ENCODE measurements at places on chromosomes 12 and 14.
A peak's percentile ranks its signal among the peaks of the same experiment; 100 is the strongest.

DNA sequence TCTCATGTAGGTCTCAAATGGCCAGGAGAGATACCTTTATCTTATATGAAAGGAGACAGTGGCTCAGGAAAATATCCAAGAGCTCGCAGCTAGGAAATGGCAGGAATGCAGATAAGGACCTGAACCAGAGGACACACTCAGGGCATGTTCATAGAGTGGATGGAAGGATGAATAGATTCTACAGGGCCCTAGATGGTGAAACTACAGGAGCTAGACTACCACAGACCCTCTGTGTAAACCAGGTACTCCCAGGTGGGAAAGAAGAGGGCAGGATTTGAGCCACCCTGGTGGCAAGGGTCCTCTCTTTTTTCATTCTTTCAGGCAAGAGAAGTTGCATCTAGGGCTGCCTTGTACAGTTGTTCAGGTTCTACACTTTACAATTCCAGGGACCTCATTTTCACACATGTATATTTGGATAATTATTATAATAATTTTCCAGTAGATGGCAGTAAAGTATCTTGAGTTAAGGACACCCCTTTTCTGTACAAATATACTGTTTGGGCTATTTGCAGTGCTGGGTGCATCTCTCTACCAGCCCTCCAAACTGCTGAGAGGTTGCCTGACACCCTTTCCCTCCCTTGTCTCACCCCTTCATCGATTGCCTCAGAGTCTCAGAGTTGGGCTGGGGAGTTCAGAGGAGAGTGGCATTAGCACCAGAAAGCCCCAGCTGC lies 10.5 kb upstream of the ZDHHC22 start:
- DNase-seq, result no peak

DNA sequence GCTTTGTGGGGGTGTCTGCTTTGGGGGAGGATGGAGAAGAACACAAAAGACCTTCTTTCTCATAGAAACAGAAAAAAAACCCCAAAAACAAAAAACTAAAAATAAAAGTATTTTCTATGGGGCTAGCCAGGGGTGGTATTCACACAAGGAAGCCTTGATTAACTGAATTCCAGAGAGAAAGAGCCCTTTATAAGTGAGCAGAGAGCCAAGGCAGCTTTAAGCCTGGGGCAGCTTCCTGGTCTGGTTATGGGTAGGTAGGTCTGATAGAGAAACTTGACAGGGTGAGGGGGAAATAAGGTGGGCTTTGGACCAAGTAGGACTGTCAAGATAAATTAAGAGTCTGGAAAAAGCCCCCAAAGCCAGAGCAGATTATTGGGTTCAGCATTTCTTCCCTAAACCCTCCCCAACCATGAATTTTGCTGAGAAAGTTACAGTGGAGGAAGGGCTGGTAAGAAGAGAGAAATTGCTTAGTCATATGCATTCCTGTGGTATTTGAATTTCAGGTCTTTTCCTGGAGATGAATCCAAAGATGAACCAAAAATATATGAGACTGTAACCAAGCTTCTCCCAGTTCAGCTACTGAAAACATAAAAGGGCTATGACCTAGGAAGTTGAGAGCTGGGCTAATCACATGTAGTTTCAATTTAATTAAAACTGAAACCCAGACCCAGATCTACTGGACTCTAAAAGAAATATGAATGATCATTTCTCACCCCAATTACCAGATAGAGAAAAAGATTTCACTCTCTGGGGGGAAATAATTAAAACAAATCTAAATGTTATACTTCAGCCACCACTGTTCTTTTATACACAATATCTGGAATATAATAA lies 144.8 kb downstream of the TBC1D30 start:
- DNase-seq, result no peak

DNA sequence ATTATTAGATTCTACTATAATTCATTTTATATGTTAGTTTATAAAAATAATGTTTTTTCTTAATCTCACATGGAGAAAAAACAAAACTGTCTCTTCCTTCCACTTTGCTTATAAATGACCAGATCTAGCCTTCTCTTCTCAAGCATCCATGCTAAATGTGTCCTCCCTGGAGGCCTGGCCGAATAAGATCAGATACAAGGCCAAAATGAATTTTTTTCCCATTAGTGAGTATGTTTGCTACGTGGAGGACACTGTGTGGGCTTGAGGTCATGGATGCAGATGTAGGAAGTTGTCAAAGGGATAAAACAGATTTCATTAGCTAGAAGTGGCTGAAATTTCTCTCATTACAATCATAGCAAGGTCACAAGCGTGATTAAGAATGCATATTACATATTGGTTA lies 1244.9 kb upstream of the SEL1L start:
- DNase-seq, result no peak

- DNase-seq, result peak; percentile 87
Observed at GRCh38 chr12:124543052-124543589, 24.3 kb downstream of the NCOR2 start.

- no peak for DNase-seq
Observed at GRCh38 chr12:69898236-69898635, 73.2 kb downstream of the MYRFL start.

GRCh38 chr12:153080-153746 lies 60.7 kb downstream of the SLC6A12 start:
- peak; percentile 85 for DNase-seq

DNA sequence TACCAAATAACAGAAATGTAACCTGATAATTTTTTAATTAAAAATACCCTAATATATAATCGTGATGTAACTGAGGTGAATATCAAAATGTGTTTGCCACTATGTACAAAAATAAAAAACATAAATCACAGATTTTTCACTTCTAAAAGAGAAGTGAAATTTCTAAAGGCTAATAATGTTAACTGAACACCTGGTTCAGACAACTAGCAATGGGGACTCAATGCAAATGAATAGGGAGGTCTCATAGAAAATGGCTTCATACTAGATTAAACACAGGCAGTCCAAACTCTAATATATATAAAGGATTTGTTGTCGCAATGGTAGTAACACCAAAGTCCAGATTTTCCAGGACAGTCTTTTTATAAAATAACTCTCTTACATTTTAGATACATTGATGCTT lies 365.4 kb upstream of the ATP2B1 start:
- no peak for DNase-seq

DNA sequence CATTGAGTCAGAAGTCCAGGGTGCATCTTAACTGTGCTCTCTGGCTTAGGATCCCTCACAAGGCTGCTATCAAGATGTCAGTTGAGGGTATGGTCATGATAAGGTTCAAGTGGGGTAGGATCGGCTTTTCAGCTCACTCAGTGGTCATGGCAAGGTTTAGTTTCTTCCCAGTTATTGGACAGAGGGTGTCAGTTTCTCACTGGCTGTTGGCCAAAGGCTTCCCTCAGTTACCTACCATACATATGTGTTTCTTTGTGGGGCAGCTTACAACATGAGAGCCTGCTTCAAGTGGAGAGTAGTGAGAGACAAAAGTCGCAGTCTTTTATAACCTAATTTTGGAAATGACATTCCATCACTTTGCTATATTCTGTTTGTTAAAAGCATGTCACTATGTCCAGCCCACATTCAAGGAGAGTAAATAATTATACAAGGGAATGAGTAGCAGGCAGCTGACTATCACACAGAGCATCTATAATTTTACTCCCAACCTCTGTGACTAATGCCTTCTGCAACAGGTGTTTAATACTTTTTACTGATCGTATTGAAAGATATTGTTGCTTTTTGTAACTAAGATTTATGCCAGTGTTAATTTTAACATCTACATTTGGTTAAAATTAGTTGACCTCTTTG lies 572.8 kb upstream of the FBXO33 start:
- no peak for DNase-seq

DNA sequence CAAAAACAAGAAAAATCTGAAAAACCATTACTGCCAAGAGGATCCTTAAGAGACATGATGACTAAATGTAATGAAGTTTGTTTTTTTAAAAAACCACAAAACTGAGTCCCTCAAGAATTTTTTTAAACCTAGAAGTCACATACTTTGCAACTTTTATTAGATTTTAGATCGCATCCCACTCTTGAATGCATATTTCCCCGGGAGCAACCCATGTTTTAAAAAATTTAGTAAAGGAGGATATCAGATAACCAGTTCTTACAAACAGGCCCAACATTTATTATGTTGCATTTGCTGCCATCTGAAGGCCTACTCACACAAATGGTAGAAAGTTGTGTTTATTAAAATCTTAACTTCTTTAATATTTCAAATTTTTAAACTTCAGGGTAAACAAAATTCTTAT lies 44.3 kb upstream of the CCT2 start:
- DNase-seq, result no peak

- DNase-seq, result peak; percentile 51
Observed at GRCh38 chr14:75147423-75148071, 20.7 kb upstream of the NEK9 start.

GRCh38 chr12:127429551-127430285 lies 837.3 kb upstream of the TMEM132C start:
- no peak for DNase-seq

DNA sequence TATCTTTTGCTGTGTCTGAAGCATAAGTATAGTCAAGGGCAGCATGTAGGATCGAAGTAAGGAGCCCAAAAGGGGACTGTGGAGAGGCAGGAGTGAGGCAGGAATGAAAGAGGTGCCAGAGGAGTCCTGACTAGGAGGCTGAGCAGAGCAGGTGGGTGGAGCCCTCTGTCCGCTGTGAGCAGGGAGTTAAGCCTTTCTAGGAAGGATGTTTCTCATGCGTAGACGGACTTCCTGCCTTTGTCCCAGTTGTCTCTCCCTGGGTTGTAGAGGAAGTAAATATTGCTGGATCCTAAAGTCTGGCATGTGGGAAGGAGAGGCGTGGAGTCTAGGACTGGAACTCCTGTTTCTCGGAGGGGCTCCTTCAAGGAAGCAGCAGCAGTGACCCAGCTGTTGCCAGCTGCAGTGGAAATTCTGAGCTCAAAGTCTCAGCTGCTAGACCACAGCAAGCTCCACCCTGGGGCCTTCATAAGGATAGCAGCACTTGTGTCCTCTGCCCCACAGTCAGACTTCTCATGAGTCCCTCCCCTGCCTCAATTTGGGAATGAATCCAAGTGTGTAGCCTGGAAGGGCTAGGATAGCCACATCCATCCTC lies 44.0 kb downstream of the RBMS2 start:
- DNase-seq, result peak; percentile 95

DNA sequence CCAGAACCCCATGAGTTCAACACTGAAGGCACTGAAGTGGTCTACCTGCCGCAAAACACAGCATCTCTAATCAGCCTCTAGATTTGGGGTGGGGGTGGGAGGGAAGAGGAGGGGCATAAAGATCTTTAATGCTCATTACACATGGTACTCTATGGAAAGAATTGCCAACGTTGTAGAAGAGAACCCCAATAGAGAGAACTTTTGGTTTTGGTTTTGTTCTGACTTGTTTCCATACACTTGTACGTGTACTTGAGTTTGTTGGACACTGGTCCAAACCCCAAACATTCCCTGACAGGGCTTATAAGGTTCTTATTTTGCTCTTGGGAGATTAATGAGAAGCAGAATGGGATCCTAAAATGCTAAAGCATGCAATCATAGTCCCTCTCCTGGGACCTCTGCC lies 31.0 kb downstream of the GNPTAB start:
- no peak for DNase-seq

DNA sequence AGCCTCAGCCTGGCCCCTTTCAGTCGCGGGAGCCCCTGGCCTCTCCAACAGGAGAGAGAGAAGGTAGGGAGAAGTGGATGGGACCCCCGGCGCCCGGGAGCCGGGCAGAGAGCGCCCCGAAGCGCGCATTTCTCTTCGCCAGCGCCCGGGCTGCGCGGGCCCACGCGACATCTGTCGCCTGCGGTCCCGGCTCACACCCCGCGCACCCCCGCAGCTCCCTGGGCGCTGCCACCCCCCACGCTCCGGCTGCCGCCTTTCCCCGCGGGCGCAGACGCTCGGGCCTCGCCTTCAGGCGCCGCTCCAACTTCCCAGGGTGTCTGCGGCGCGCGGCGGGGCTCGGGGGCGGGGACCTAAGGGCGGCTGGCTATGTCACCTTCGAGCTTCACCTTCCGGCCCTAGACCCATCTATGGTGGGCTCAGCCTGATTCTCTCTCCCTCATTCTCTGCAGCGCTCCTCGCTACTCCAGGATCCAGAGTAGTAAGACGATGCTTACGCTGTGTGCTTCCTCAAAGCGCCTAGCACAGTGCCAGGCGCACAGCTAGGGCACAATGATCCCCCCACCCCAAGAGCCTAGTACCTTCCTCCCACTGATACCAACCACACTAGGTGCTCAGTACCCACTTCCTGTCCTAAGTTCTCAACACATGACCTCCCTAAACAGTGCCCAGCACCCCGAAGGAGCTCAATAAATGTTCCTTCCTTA lies 1.6 kb downstream of the HRK start:
- no peak for DNase-seq

DNA sequence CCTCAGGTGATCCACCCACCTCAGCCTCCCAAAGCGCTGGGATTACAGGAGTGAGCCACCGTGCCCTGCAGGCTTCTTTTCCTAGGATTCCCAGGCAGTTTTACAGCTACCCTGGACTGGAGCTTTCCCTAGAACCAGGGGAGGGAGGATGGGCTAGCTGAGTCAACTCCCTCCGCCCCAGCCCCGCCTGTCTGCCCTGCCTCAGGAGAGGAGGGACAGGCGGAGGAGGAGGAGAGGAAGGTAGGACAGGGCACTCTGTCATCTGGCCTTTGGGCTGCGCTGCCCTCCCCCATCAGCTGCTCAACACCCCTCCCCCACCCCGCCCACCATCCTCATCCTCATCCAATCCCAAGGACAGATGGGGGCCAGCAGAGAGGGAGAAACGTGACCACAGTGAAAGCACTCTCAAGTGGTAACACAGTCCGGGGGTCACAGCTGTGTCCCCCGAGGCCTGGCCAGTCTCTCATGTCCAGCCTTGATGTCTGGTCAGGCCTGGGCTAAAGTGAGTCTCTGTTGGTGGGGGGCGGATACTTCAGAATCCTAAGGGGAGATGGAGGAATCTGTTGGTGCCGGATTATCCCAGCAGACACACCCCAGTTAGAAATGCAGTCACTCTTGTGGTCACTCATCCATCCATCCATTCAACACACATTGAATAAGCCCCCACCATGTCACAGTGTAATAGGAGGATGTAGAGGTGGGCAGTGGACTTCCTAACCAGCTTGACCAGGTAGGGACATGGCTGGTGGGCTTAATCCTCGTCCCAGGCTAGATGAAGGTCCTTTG lies 12.3 kb downstream of the FIGNL2 start:
- no peak for DNase-seq

- DNase-seq, result no peak
Observed at GRCh38 chr14:65287264-65288131, 125.0 kb upstream of the FUT8 start.

GRCh38 chr12:121983536-121984210 lies 38.0 kb upstream of the BCL7A start:
- no peak for DNase-seq

DNA sequence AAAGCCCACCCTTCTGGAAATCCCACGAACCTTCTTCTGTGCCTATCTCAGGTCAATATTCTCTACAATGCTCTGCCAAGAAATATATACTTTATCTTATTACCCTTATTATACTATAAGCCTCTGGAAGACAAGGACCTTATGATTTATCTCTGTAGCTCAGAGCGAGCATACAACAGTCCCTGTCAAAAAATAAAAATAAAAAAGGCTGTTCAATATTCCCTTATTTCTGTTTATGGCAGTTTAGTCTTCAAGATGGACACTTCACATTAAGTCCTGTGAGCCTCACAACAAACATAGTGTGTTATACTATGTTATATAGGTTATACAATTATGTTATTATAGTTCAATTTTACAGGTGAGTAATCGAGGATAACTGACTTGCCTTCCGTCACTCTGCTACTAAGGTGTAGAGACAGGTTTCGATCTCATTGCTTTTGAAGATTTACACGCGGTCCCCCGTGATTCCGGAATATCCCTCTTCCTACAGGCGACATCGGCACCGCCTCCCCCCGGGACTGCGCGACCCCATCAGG lies 562 bp downstream of the EAPP start:
- no peak for DNase-seq

GRCh38 chr12:64600164-64600561 lies 10.1 kb upstream of the RASSF3 start:
- DNase-seq, result no peak
